CD8-positive, alpha-beta memory T cell (primary cell): ENCODE measurements at places on chromosomes 7 and 10.

DNA sequence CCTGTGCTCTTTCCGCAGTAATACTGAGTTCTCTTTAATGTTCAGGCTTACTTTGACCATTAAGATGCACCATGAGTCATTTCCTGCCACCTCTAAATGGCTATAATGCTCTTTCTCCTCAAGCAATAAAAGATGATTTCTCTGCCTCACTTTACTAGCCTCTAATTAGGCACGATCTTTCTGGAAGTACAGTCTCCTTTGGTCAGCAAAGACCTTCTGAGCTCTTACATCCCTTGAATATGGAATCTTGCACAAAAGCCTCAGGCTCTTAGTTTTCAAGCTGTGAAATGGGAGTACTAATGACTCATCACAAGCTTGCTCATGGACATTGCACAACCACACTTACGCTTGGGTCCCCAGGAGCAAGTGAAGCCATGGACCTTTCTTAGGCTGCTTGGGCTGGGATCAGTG lies 85.9 kb downstream of the FRMD4A start:
- no peak for DNase-seq

- DNase-seq = no peak
These were observed 51.5 kb upstream of the MKLN1 start for GRCh38 chr7:131276190-131276589.

- DNase-seq = no peak
These were observed 20.0 kb upstream of the PARP12 start for GRCh38 chr7:140082770-140083169.

DNA sequence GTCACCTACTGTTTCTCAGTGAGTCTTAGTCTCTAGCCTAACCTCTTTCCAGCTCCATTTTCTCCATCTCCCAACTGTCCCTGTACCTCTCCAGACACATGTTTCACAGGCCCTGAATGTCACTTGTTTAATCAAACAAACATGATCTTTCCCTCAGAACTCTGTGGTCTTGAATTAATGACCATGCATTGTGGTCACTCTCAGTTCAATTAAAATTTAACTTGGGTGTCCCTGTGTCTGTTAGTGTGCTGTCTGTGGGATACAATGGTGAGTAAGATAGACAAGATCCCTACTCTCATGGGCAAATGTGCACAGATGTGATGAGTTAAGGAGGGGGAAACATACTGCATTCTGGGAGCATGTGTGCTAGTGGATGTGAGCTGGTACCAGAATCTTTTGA lies 65.0 kb downstream of the RBM33 start:
- DNase-seq = no peak

DNA sequence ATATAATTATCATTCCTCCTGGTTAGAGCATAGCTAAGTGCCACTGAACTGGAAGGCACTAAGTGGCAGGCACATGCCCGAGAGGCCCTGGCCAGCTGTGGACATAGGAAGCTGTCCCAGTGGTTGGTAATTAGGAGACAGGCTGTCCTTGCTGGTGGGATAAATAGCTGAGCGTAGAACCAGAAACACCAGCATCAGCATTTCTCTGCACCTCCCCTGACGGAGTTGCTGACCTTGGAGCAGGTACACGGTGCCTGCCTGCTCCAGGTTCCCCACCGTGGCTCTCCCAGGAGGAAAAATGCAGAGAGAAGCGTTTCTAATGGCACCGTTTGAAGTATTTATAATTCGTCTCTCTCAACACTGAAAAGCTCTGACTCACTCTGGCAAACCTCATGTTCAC lies 5.6 kb upstream of the ABLIM1 start:
- DNase-seq = no peak

- DNase-seq = no peak
These were observed 43.6 kb downstream of the MDH2 start for GRCh38 chr7:76091506-76091905.
